ENCODE measurements at places on chromosomes 6 and 20.
A peak's percentile ranks its signal among the peaks of the same experiment; 100 is the strongest.

DNA sequence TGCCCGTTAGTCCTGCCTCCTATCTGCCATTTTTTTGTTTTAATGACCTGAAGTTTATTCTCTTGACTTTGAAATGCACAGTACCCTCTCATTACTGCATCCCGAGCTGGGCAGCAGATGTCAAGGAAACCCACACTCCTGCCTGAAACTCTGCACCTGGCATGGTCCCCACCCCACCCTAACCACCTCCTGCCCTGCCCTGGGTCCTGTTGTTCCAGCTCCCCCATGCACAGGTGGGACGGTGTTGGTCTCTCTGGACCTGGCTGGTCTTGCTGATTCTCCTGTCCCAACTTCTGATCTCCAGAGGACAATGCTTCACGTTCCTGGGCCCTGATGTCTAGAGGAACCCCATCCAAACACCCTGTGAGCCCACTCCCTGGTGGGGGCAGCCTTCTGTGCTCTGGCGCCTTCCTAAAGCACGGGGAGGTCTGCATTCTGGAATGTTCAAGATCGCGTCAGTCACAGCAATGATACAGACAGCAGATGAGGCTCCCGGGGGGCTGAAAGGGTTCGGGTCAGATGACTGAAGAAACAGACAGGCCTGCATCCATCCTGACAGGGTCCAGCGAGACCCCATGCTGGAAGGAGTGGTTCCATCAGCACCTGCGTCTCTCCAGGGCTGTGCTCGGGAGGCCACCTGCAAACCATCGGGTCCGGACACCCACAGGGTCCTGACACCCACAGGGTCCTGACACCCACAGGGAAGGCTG is 73.6 kb downstream of the ERMARD start:
- DNase-seq = no peak

GRCh38 chr6:75450903-75451302 is 42.7 kb downstream of the FILIP1 start:
- DNase-seq = no peak

DNA sequence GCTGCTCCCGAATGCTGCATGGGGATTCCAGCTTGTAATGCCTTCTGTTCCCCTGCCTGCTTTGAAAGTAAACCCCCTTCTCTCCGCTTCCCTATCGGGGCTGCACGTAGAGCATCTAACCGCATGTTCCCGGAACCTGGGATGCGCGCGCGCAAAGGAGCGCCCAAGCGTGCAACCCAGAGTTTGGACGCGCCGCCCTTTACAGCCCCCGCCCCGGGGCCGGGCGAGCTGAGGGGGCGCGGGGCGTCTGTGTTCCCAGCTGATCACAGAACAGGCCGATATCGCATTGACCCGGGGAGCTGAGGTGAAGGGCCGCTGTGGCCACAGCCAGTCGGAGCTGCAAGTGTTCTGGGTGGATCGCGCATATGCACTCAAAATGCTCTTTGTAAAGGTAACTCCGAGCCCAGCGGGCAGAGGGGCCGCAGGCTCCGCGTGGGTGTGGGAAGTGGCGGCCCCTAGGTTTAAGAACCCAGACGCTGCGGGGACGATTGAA is 1.4 kb downstream of the LAMP5 start:
- DNase-seq = no peak

DNA sequence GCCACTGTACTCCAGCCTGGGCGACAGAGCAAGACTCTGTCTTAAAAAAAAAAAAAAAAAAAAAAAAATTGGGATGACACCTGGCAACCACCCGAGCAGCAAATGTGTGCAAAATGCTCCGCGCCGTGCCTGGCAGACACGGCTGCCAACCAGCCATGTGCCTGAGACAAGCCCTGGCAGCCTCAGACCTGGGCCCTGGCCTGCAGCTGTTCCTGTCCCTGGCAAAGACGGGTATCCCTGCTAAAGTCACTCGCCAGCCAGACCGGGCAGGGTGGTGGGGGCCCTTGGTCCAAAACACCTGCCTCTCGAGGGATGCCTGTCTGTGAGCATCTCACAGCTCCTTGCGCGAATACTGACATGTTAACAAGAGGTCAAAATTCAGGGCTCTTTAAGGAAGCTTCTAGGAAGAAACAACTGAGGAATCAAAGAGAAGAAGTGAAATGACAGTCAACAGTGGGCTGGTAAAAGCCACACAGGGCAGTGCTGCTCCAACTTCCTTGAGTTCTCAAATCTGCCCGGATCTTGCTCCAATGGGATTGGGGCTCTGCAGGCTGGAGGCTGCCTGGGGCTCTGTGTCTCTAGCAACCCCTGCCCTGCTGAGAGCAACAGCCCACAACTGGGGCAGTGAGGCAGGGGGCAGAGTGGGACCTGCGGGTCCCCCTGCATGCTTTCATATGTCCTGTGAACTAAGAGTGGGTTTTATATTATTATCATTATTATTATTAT is 53.4 kb downstream of the SYTL3 start:
- DNase-seq = no peak

GRCh38 chr20:12159261-12159660 is 241.6 kb downstream of the BTBD3 start:
- no peak for DNase-seq

DNA sequence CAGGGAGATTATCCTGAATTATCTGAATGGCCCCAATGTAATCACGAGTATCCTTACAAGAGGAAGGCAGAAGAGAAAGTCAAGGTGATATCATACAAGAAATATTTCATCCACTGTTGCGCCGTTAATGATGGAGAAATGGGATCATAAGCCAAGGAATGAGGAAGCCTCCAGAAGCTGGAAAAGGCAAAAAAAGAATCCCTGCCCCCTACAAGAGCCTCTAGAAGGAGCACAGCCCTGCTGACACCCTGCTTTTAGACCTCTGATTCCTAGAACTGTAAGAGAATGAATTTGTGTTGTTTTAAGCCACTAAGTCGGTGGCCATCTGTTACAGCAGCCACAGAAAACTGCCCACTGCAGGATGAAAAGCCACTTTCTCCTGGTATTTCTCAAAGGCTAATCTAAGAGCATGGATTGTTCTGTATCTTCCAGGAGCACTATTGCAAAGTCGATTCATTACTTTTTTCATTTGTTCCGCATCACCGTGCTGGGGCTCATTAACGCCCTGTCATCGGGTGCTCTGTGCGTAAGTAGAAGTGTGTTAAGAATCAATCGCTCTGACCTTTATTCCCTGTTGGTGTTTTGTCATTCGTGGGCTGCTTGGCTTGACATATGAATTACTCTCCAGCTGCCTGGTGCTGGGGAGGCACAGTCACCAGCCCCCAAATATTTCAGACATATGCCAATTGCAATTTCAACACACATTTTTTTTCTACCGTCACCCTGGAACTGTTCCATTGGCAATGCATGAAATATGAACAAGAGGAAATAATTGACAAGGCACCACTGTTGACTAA is 117.0 kb downstream of the PCSK2 start:
- DNase-seq = no peak

- no peak for DNase-seq
These were observed 147.3 kb downstream of the DLL1 start for GRCh38 chr6:170143401-170144150.

DNA sequence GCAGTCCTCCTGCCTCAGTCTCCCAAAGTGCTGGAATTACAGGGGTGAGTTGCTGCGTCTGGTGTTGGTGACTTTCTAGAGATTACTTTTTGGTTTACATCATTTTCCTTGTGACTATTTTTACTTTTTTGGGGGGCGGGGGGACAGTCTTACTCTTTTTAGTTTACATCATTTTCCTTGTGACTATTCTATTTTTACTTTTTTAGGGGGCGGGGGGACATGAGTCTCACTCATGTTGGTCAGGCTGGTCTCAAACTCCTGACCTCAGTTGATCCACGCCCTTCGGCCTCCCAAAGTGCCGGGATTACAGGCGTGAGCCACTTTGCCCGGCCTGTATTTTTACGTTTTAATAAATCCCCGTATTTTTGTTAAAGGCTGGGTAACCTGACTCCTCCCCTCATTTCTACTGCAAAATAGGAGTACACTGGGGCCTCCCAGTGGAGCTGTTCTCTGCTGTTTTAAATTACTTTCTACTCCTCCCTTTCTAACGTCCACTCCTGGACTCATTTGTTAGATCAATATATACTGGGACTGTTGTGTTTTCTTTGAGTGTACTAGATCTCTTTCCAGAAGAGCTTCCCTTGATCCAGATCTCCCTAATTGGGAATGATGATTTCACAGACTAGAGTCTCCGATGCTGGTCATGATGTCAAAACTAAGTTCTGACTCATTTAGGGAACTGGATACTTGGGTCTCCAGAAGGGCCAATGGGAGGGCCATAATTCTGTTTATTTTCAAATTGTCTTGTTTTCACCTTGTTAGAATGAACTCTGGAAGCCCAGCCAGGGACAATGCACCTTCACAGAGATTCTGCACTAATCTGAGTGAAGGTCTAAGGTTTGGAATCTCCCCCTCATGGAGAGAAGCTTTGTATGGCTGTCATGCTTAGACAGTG is 9.2 kb downstream of the HSPA1B start:
- DNase-seq = peak; percentile 26

- no peak for DNase-seq
These were observed 38.4 kb downstream of the LCA5 start for GRCh38 chr6:79498842-79499241.

GRCh38 chr6:140697585-140697984 is 1323.1 kb upstream of the CITED2 start:
- no peak for DNase-seq

GRCh38 chr6:47414423-47415167 is 63.0 kb upstream of the CD2AP start:
- peak; percentile 81 for DNase-seq

DNA sequence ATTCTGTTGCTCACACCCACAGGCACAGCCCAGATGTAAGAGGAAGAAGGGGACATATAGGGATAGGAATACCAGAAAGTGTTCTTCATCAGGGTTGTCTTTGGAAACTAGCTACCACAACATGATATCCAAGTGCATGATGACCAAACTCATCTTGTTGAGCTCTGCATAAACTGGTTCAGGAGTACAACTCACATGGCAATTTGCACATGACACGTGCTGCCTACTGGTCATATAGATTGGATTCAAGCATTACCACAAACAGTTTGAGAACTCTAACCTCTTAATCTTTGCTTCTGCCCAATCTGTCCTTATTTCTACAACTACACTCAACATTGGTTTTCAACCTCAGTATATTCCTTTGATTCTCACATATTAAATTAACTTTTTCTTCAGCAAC is 184.7 kb upstream of the PCSK2 start:
- no peak for DNase-seq

DNA sequence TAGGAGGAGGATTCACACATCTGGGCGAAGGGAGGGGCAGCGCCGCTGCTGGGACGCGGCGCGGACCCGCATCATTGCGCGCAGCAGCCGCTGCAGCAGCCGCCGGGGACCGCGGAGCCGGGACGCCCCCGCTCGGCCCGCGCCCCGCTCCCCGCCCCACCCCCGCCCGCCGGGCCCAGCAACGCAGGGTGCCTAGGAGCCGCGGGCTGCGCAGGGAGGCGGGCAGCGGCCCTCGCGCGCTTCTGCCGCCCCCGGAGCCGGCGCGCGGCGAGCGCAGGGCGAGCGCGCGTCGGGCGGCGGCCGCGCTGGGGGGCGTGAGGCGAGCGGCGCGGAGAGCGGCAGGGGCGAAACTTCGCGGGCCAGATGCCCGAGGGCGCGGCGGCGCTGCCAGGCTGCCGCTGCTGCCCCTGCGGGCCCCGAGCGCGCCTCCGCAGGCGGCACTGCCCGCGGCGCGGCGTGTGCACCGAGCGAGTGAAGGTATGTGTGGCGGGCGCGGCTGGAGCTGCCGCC is at the start of gene NKAIN2:
Gene NKAIN2, plus strand, starts transcription at position 362 of the 510 bp plus-strand sequence.
- no peak for DNase-seq

GRCh38 chr20:10637563-10637962 is 36.2 kb downstream of the JAG1 start:
- peak; percentile 71 for DNase-seq

All from renal cortical epithelial cell (primary cell).